NCI-H1436 treated with DMSO at 0.1 percent for 48 hours (cell line): ENCODE measurements at places on chromosomes 4 and X.

DNA sequence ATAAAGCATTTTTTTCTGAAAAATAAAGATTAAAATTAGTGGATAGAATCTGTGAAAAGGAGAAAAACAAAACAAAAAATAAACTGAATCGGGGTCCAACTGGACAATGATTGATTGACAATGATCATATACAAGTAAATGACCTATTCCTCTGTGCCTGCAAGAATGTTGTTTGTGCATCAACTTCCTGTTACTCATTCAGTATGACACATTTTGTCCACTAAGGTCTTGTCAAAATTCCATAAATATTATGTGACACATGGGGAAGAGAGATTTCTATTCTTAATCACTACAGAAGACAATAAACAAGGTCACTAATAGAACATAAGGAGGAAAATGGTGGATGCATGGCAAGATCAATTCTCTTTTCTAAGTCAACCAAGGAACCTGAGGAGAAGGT is 54.9 kb downstream of the F8 start:
- DNase-seq: no peak

- DNase-seq: no peak
Measured at GRCh38 chr4:77193511-77194102, 36.6 kb downstream of the CCNG2 start.

DNA sequence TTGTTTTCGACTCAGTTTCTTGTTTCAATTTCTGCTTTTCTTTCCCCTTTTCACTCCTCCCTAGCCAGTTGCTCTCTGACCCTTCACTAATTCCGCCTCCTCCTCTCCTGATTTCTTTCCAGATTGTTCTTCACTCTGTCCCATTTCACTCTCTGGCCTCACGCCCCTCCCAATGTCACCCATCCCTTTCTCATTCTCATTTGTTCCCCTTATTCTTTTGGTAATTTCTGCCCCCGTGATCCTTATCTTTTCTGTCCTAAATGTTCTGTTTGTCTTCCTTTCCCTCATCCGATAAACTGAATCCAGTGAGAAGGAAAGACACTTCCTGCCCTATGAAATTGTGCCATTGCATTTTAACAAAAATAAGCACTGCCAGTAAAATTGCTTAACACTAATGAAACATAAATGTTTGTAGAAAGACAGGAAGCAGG is 94.5 kb upstream of the RASGEF1B start:
- DNase-seq: no peak

DNA sequence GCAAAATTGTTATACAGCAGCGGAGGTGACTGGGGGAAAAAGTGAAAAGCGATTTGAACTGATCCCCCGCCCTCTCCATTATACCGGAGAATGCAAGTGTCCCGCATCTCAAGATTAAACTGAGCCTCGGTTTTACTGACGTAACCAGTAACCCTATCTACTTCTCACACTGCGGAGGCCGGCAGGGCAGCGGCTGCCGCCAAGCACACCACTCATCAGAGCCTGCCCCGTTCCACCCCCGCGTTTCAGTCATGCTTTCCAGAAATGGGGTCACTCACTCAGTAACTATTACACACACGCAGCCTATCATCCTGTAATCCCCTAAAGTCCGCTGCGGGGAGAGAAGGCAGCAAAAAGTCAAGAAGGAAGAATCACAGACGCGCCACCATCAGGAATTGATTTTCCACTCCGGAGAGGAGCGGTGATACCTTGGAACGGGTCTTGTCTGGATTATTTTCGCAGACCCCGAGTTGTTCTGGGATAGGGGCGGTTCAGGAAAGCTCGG is 1.4 kb downstream of the RPS6KA3 start:
- no peak for DNase-seq

DNA sequence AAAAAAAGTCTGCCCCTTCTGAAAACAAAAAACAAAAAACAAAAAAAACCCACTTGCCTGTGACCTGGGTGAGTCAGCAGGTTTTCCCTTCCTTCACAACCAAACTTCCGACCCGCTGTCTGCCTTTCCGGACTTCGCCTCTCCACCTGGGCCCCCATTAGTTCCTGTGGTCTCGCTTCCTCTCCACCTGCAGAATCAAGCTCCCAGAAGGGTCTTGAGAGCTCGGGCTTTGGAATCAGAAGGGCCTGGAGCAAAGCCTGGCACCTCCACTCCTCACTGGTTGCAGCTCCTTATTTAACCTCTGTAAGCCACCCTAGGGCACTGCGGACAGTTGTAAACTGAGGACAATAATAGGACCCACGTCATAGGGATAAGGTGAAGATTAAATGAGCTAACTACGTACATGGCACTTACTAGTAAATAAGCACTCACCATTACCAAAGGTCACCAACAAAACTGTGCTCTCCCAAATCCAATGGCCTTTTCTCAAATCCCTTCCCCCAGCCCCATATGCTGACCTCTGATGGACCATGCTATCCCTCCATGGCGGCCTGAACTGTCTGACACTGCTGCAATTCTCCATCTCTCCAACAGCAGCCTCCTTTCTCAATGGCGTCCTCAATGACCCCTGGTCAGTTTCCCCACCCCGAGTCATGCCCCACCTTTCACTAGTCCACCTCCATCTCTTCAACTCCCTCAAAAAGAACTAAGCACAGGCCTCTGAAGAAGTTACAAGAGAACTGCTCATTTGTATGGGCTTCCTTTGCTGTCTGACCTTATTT is 64.2 kb downstream of the IRF2 start:
- DNase-seq: no peak

- no peak for DNase-seq
Measured at GRCh38 chrX:68462197-68462596, 28.9 kb upstream of the OPHN1 start.

GRCh38 chrX:10090319-10090718 is 66.5 kb upstream of the CLCN4 start:
- no peak for DNase-seq

DNA sequence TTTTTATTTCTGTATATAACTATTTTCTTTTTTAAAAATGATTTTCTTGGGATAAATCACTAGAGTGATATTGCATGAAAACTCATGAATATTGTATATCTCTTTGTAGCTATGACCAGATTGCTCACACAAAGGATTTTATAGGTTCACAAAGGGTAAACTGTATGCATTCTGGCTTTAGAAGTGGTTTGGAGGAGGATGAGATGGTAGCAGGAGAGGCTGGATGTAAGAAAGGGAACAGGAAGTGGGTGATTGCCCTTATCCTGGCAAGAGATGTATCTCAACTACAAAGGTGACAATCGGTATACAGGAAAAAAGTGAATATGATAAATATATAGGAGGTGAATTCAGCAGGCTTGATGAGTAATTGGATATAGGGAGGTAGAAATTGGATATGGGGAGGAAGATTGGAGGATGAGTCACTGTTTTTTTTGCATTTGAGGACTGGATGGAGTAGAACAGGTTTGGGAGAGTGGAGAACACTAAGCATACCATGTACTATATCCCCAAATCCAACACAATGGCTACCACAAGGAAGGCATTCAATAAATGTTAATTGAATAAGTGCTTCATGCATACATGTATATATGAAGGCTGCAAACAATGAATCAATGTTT is 9.9 kb downstream of the FGG start:
- DNase-seq: no peak

DNA sequence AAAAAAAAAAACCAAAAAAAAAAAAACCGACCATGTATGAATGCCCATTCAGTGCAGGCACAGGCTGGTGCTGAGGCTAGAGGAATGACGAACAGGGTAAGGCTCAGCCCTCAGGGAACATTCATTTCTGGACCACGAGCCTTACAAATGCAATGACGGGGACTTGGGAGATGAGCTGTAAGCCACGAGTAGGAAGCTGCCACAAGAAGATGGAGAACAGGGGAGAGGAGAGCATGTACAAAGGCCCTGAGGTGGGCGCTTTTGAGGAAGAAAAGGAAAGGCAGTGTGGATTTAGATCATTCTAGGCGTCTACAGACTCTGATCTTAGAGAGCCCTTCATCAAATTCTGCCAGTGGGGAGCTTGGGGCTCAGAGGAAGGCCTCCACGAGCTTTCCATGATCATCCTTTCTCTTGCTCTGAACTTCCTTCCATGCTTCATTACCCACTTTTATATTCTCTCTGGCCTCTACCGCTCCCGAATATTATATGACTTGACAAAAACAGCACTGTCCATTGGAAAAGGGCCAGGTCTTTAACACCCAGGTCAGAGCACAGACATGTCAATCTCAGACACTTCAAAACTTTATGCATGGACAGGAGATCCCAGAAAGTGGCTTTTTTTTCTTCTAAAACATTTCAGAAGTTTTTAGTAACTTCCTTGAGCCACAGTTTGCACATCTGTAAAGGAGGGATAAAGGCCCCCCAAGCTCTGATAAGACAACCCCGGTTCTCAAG is 3.3 kb upstream of the ZNF518B start:
- DNase-seq: no peak

DNA sequence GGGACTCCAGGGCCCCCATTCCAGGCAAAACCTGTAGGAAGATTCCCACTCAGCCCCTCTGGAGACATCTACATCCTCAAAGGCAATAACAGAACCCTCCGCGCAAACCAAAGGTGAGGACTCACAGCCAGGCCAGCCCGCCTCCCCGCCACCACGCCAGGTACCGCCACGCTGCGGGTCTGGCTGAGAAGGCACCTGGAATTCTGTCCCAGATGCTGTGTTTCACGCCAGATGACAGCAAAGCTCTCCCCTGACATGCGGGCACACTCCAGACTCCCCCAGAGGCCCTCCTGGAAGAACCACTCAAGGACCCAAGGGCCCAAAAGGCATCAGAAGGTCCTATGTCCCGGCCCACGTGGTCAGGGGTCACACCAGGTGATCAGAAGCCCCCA is 59.6 kb downstream of the FAM53A start:
- no peak for DNase-seq

DNA sequence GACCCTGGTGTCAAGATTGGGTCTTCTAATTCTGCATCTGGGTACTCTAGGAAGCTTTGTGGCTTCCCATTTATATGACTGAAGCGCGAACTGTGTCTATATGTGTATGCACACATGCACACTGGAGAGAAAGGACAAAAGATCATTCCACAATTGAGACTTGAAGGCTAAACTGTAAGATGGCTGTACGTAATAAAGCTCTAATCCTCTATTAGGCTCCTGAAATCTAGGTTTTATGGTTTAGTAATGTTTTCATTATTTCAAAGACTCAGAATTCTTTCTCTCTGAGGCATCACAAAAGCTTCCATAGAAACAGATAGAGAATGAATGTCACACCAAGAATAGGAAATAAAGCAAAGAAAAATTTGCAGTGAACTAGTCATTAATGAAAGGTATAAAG is 320.7 kb upstream of the FTHL17 start:
- no peak for DNase-seq

- no peak for DNase-seq
Measured at GRCh38 chrX:45447331-45447730, 246.7 kb upstream of the DIPK2B start.
